ENCODE measurements at places on chromosomes 4 and X.

DNA sequence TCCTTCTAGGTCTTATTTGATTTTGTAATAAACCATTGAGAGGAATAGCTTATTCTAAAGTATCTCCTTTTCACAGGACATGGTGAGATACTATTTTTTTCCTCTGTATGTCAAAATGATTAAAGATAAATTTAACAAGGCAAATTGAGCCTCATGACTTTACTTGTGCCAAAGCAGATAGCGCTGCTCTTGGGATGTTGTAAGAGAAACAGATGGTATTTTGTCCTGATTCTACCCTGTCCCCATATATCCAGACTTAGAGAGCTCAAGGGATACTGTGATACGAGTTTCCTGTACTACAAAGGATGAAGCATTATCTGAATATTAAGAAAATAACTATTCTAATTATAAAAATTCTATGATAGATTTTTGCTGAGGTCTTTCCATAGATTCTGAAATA is 34.0 kb downstream of the EMCN start:
- no peak for DNase-seq

- no peak for DNase-seq
Measured at GRCh38 chrX:44506678-44507077, 36.0 kb downstream of the FUNDC1 start.

DNA sequence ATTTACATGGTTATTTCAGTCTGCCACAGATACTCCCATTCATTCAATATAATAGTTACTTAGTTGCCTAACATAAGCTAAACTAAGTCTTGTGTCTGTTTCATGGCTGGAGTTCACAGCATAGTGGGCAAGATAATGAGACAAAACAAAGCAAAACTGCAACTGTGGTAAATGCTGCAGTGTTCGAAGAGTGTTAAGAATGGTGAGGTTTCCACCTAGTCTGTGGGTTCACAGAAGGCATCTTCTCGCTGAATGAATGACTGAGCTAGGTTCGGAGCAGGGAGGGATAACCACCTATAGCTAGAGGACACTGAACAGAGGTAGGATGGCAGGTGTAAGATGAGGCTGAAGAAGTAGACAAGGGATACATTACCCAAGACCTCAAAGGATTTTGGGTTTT is 171.0 kb downstream of the FBXW7 start:
- no peak for DNase-seq

- DNase-seq = no peak
Measured at GRCh38 chrX:147803948-147804347, 107.8 kb upstream of the FMR1 start.

All from PC-9 (cell line).